ENCODE measurements at places on chromosomes 3 and 15. TPM values are rescaled to one million over a fixed set of nuclear protein-coding genes. Genes with fewer than 3 reads are reported as not detected.

The GABRR3 gene
- not detected for total RNA-seq

The NANOGP8 gene
- total RNA-seq: not detected

The SCN5A gene
- 0.58 TPM for total RNA-seq

The RTP2 gene
- total RNA-seq: not detected

The PEX11A gene
- 103 TPM for total RNA-seq

The C2CD4A gene
- not detected for total RNA-seq

The NEK11 gene
- 5.7 TPM for total RNA-seq

The FBXO40 gene
- 0.13 TPM for total RNA-seq
